Left ventricle myocardium inferior (tissue), 1 donor: ENCODE measurements at places on chromosomes 7 and 10. TPM values are rescaled to one million over a fixed set of nuclear protein-coding genes. Genes with fewer than 3 reads are reported as not detected.

GRCh38 chr7:7562736-7563135 lies 3.9 kb upstream of the MIOS start:
- no peaks in the 10 kb centered on the region for H3K27me3 ChIP-seq
- DNase-seq: no peak
- H3K4me1 ChIP-seq: peaks cover 14% of the 10 kb centered on the region
- no peak overlapping the region for H3K4me3 ChIP-seq
- H3K27ac ChIP-seq: no peak overlapping the region

The SBDS gene
- total RNA-seq: 211 TPM

DNA sequence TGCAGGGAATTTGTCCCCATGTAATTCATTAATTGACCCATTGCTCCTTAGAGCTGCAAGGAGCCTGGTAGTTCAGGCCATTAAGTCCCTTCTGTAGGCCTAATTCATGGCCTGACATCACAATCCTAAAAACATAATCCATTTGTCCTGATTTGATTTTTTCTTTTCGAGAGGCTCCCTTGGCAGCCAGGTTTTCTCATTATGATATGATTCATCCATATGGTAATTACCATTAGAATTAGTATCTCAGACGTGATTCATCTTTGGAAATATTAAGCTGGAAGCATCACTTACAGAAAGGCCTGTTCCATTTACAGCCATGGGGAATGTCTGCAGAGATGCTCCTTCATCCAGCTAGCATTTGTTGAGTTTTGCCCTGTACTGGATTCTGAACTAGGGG lies 128.5 kb downstream of the PLCE1 start:
- no peak overlapping the region for H3K27ac ChIP-seq
- no peak overlapping the region for H3K4me3 ChIP-seq
- no peak for DNase-seq

The SPDYE9 gene
- not detected for total RNA-seq

The MRLN gene
- total RNA-seq: not detected
